ENCODE measurements at places on chromosomes 2 and 18.

- no peak for DNase-seq
These were observed 254.8 kb upstream of the DSEL start for GRCh38 chr18:67771271-67771670.

GRCh38 chr2:152387041-152387440 lies 52.1 kb downstream of the FMNL2 start:
- no peak for DNase-seq

- no peak for DNase-seq
These were observed 153.6 kb downstream of the NCKAP5 start for GRCh38 chr2:133414486-133415209.

GRCh38 chr2:160753331-160753654 lies 259.7 kb upstream of the RBMS1 start:
- DNase-seq: no peak

GRCh38 chr2:45000921-45001868 lies 8.1 kb downstream of the SIX2 start:
- DNase-seq: no peak

DNA sequence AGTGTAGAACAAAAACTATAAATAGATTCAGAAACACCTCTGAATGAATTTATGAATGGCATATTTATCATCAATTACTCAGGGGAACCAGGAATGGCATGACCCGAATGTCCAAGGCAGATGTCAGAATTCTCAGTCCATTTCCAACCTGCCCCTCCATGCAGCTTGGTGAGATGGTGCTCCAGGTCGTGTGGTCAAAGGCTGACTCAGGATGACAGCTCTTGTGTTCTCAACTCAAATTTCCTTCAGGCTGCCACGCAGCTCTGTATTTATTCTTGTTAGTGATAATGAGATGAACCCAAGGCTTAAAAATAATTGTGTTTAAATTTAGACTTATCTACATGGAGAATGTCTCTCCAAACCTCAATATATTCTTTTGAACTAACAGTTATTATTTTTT lies 146.9 kb downstream of the METTL4 start:
- DNase-seq: no peak

- DNase-seq: no peak
These were observed 1.2 kb downstream of the SAP130 start for GRCh38 chr2:128026448-128027277.

Data from stimulated activated CD8-positive, alpha-beta memory T cell treated with anti-CD3 and anti-CD28 coated beads, Interleukin-4, amount 100 ng/mL, for 1 hour (primary cell).